ENCODE measurements at places on chromosomes 6 and 20. TPM values are rescaled to one million over a fixed set of nuclear protein-coding genes. Genes with fewer than 3 reads are reported as not detected.

PNLDC1 gene
- total RNA-seq: 1.1 TPM

KIAA1755 gene
- not detected for total RNA-seq

BIRC7 gene
- total RNA-seq: not detected

POM121L2 gene
- not detected for total RNA-seq

LIME1 gene
- total RNA-seq: 15.7 TPM

DEFB125 gene
- total RNA-seq: not detected

ZNF318 gene
- 11.3 TPM for total RNA-seq

SLC26A8 gene
- total RNA-seq: not detected

METTL24 gene
- total RNA-seq: not detected

DNA sequence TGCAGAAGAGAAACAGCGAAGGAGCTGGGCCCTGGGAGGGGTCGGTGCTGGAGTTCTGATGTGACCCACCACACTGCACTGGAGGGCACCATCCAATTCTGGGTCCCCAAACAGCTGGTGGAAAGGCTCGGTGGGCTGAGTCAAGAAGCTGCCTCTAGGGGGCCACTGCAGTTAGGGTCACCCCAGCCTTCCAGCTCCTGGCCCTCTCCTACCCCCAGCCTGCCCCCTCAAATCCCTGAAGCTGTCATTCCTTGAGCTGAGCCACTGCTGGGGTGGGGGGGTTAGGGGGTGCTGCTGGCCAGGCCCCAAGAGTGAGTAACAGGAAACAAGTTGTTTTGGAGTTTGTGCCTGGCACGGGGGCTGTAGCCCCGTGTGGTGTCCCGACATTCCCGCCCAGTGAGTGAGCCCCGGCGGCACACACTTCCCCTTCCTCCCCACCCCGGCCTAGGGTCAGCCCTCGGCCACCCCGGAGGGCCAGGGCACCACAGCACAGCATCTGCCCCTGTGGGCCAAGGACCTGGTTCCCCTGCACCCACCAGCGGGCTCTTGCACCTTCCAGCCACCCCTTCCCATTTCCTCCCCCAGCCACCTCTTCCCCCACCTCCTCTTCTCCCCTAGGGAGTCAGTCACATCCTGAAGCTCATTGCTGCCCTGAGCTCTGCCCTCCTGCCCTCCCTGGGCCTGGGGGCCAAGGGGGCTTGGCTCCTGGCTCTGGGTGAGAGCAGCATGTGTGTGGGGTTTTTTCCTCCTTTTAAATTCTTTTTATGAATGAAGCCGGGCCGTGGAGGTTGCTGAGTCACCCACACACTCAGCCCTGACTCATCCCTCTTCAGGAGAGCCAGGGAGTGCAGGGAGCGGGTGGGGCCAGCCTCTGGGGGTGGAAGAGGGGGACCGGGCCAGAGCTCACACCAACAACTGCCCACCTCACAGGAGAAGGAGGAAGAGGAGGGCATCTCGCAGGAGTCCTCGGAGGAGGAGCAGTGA lies 4.6 kb downstream of the SMIM29 start:
- no peaks in the 10 kb centered on the region for H3K27me3 ChIP-seq
- H3K36me3 ChIP-seq: no peaks in the 10 kb centered on the region
- peaks cover 40% of the 10 kb centered on the region for H3K4me1 ChIP-seq
- DNase-seq: peak; percentile 71
- no peak overlapping the region for H3K4me3 ChIP-seq

DNA sequence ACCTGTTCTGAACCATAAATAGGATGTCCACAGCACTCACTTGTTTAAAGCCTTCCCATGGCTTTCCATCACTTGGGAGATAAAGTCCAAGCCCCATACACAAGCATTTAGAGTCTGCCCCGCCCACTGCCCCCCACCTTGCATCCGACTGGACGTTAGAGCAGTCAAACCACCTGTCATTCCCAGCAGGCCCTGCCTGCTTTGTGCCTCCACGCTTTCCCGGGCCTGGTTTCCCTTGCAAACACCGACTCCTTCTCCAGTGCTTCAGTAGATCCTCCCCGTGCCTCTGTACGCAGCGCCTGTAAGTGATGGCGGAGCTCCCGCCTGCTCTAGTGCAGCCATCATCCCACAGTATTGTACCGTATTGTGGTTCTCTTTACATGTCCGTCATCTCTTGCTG lies 38.3 kb upstream of the INSM1 start:
- no peak for DNase-seq
- no peaks in the 10 kb centered on the region for H3K36me3 ChIP-seq
- no peak overlapping the region for H3K4me3 ChIP-seq
- H3K4me1 ChIP-seq: no peaks in the 10 kb centered on the region
- peaks cover 11% of the 10 kb centered on the region for H3K27me3 ChIP-seq

DNA sequence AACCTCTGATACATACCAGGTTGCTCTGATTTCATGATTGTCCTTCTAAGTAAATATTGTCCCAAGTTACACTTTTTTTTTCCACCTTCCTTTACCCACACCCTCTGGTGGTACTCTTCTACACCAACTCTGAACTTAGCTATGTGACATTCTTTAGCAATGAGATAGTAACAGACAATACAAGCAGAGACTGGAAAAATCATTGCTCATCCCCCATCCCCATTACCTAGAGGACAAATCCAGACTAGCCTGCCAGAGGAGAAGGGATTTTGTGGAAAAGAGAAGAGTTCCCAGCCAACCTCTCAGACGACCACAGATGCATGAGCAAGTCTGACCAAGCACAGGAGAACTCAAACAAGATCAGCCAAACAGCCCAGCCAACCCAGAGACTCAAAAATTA lies 32.8 kb upstream of the TFAP2B start:
- H3K4me1 ChIP-seq: no peaks in the 10 kb centered on the region
- no peak for DNase-seq
- H3K4me3 ChIP-seq: no peak overlapping the region
- no peaks in the 10 kb centered on the region for H3K36me3 ChIP-seq

GRCh38 chr6:159119791-159120190 lies 49.4 kb upstream of the FNDC1 start:
- no peak overlapping the region for H3K27ac ChIP-seq
- H3K27me3 ChIP-seq: peaks cover 3% of the 10 kb centered on the region
- peaks cover 8% of the 10 kb centered on the region for H3K4me1 ChIP-seq
- H3K36me3 ChIP-seq: no peaks in the 10 kb centered on the region
- no peak for DNase-seq

DNA sequence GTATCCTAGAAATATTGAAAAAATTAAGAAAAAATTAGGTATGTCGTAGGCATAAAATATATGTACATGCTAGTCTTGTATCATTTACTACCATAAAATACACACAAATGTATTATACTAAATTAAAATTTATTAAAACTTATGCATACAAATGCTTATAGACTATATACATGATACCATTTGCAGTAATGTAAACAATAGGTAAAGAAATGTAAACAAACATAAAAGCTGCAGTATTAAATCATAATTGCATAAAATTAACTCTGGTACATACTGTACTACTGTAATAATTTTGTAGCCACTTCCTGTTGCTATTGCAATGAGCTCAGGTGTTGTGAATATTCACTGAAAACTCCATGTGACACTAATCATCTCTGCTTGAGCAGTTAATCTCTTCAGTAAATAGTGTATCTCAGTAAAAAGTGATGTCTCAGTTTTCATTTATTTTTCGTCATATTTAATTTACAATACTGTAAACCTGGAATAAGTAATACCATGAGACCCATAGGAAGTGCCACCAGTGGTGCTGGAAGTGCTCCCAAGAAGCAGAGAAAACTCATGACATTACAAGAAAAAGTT lies 29.3 kb downstream of the RALGAPB start:
- H3K4me1 ChIP-seq: peaks cover 10% of the 10 kb centered on the region
- H3K36me3 ChIP-seq: peaks cover 43% of the 10 kb centered on the region
- DNase-seq: no peak

GRCh38 chr6:111030008-111031007 lies 48.5 kb downstream of the RPF2 start:
- DNase-seq: no peak
- H3K4me3 ChIP-seq: no peak overlapping the region
- H3K36me3 ChIP-seq: peaks cover 5% of the 10 kb centered on the region
- no peaks in the 10 kb centered on the region for H3K27me3 ChIP-seq

- no peaks in the 10 kb centered on the region for H3K27me3 ChIP-seq
- no peak for DNase-seq
- no peaks in the 10 kb centered on the region for H3K4me1 ChIP-seq
- no peak overlapping the region for H3K27ac ChIP-seq
- H3K36me3 ChIP-seq: no peaks in the 10 kb centered on the region
Measured at GRCh38 chr6:168789699-168790098, 348.7 kb downstream of the SMOC2 start.

DNA sequence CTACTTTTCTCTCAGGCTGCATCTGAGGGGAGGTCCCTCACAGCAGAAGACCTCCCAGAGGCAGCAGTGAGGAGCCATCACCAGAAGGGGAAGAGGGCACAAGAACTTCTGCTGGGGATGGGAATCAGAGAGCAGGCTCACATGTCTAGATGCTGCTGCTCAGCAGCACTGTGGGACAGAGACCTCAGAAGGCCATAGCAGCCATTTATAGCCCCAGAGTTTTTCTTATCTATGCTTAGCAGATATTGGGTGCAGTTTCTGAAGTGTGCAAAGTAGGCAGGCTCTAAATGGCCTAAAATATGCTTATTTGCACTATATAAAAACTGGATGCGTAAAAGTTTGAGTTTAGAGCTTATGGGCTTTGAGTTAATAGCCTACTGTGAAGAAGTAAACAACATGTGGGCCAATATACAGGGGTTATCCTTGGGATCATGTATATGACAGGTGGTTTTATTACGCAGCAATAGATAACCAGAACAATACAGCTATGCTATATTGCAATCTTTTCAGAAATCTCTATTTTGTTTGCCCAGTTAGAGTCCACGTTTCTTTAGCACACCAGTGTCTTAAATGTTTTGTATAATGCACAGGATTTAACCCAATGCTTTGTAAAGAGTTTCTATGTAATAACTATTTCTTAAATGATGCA lies 60.2 kb upstream of the TMEM244 start:
- no peaks in the 10 kb centered on the region for H3K36me3 ChIP-seq
- H3K27ac ChIP-seq: no peak overlapping the region
- no peaks in the 10 kb centered on the region for H3K27me3 ChIP-seq
- DNase-seq: no peak
- H3K4me1 ChIP-seq: no peaks in the 10 kb centered on the region

- H3K4me1 ChIP-seq: no peaks in the 10 kb centered on the region
- H3K4me3 ChIP-seq: no peak overlapping the region
- no peak overlapping the region for H3K27ac ChIP-seq
Measured at GRCh38 chr6:132202574-132202973, 198.7 kb downstream of the MOXD1 start.

GRCh38 chr6:37143585-37143984 lies 26.4 kb upstream of the PIM1 start:
- peak overlapping the region; percentile 38 for H3K4me3 ChIP-seq
- peaks cover 4% of the 10 kb centered on the region for H3K27me3 ChIP-seq
- H3K4me1 ChIP-seq: peaks cover 17% of the 10 kb centered on the region
- no peaks in the 10 kb centered on the region for H3K36me3 ChIP-seq

GRCh38 chr6:108492131-108492766 lies 68.5 kb upstream of the FOXO3 start:
- no peaks in the 10 kb centered on the region for H3K4me1 ChIP-seq
- H3K4me3 ChIP-seq: no peak overlapping the region
- peaks cover 2% of the 10 kb centered on the region for H3K27me3 ChIP-seq
- no peak overlapping the region for H3K27ac ChIP-seq
- DNase-seq: no peak

- no peak overlapping the region for H3K4me3 ChIP-seq
- H3K27ac ChIP-seq: no peak overlapping the region
- H3K27me3 ChIP-seq: no peaks in the 10 kb centered on the region
- no peaks in the 10 kb centered on the region for H3K36me3 ChIP-seq
Measured at GRCh38 chr20:40160097-40160550, 528.9 kb downstream of the MAFB start.

DNA sequence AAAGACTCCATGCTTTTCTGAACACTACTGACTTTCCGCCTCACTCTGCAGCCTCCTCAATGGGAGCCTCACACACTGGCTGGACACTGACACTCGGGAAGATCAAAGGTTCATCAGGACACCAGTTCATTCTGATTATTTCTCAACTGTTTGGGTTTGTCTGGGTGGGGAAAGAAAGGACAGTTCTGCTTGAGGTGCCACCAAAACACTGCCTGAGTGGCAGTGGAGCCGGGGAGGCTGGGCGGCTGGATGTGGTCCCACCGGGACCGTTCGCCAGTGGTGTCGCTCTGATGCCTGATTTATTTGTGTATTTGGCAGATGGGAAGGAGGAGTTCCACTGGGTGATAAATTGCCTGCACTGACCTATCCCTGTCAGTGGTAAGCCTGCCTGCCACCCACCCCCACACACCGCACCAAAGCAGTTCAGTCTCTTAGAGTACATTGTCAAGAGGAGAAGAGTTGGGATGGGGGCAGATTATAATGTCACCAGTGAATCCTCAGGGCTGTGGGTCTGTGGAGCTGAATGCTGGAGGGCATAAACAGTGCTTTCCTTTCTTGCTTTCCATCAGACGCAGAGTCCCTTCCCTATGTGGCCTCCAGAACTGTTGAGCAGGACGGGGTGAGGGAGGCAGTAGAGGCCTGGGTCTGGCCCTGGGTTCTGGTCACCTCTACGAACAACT lies 49.8 kb downstream of the EDN1 start:
- no peaks in the 10 kb centered on the region for H3K4me1 ChIP-seq
- no peak for DNase-seq
- no peaks in the 10 kb centered on the region for H3K27me3 ChIP-seq
- H3K27ac ChIP-seq: no peak overlapping the region
- no peaks in the 10 kb centered on the region for H3K36me3 ChIP-seq

DNA sequence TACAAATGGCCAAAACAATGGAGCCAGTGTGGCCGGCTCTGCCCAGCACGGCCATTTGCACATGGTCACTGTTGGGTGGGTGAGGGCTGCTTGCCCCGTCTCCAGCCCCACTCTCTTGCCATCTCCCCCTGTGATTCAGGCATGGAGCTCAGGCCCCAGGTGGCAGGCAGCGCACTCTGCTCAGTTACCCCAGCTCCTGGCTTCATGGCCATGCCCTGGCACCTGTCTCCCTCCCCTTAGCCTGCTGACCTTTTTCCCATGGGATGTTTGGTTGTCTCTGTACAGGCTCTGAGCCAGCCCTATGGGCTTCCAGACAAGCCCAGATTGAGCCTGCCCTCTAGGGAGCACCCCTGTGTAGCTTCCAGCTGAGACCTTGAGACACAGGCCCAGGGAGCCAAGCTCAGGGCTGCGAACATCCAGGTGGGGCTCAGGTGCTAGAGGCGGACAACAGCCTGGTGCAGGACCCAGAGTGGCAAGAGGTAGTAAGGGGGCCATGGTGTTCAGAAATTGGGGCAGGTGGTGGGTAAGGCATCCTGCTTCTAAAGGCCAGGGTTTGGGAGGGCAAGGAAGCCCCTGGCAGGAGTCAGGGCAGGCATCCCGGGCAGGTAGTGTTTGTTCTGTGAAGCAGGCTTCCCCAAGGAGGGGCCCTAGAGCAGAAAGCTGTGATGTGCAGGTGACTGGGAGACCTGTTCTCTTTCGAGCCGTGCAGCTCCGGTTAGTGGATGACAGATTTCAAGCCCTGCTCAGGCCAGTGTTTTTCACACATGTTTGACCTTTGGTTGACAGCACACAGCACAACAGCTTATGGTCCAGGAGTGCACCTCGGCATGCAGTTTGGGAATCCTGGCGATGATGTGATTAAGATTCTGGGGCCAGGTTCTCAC lies 17.7 kb downstream of the SYNJ2 start:
- H3K4me3 ChIP-seq: no peak overlapping the region
- H3K27ac ChIP-seq: no peak overlapping the region
- H3K4me1 ChIP-seq: peaks cover 48% of the 10 kb centered on the region
- no peaks in the 10 kb centered on the region for H3K27me3 ChIP-seq
- no peaks in the 10 kb centered on the region for H3K36me3 ChIP-seq

Measured in natural killer cell treated with Interleukin-12 subunit alpha and Interleukin-12 subunit beta and Interleukin-15 and Interleukin-18, amount 100 ng/mL, for 72 hours (primary cell).